ENCODE measurements at places on chromosomes 2 and 18.

- DNase-seq: no peak
These were observed 21.2 kb upstream of the ME2 start for GRCh38 chr18:50857694-50858093.

- no peak for DNase-seq
These were observed 335.2 kb downstream of the AGPS start for GRCh38 chr2:177727577-177728398.

DNA sequence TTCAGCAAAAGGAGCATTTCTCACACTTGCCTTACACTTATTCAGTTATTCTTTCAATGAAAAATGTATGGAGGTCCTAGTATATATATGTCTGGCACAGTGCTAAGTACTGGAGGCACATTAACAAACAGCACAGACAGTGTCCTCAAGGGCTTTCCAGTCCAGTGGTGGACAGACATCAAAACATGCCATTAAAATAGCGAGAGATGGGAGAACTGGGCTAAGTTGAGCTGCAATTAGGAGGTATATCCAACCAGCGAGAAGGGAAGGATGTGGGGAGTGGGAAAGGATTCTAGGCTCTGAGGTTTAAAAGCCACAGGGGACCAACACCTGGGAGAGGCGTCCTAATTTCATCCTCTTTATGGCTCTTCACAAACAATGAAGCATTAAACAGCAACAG is 127.5 kb upstream of the TTC39C start:
- DNase-seq: no peak

DNA sequence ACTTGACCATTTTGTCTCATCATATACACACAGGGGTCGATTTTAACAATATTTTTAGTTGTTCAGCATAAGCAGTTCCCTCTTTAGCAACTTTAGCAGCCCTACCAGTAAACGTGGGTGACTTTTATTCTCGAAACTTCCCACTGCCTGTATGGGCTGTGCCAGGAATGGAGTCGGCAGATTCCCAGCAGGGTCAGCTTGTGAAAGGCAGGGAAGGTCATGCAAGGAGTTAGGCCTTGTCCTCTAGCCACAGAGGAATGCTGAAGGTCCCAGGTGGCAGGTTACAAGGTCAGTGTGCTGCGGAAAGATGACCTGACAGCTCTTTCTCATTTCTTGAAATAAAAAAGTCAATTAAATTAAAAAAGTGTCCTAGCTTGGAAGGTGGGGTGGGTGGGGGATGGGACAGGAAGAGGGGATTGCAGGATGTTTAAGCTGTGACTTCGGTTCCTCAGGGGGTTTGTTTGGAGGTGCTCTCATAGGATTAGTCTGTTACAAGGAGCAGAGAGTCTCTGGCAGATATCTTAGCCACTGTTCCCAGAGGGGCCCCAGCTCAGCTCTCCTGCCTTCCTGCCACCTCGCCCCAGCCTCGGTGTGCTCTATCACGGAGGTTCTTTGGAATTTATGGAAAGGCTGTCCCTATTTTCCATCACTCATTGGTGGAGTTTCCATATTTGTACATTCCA is 21.4 kb downstream of the DRC1 start:
- DNase-seq: no peak

- DNase-seq: no peak
These were observed 586 bp downstream of the PDE11A start for GRCh38 chr2:178072000-178072382.

GRCh38 chr2:108855194-108855593 is 68.6 kb downstream of the CCDC138 start:
- DNase-seq: no peak

DNA sequence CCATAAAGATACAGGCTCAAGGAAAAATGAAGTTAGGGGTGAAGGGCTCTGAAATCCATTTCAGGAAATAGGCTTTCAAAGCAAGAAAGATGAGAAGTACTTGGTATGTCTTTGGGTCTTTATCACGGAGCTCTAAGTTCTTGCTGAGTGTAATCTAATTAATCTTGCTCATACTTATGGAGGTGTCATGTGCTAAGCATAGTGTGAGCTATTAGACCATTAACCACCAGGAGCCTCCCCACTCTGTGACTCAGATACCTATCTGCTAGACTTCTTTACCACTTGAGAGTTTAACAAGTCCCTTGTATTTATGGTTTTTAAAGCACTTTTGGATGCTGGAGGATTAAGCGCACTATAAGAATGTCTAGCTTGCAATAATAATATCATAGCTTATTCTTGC is 678.7 kb downstream of the EPHA4 start:
- DNase-seq: no peak

- no peak for DNase-seq
These were observed 191.8 kb downstream of the FTCDNL1 start for GRCh38 chr2:199659207-199659606.

DNA sequence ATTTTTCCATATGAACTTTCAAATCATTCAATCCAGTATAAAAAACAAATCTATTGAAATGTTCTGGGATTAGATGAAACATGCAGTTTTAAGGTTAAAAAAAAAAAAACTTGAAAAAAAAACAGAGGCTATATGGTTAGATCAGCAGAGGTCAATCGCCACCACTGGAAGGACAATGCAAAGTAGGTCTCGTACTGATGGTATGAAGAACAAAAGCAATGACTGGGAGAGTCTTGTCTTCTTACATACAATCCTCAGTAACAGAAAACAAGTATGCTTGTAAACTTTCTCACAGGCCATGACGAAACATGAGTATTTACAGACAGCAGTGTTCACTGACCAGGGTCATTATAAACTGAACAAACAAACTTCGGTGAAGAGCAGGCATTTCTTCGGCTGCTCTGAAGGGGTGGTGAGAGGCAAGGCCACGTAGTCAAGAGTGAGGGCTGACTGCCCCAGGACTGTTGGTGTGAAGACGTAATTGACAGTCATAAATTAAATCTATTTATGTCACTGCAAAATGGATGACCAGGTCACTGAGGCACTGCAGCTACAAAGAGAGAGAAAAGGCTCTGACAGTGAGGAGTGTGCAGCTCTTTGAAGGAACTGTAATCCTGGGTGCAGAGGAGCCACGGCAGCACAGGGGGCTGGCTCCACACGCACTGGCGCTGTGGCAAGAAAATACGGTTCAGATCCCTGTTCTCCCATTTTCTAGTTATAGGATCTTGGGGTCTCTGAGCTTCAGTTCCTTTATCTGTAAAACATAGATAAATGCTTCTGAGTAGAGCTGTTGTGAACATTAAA is 60.0 kb downstream of the NXPH2 start:
- no peak for DNase-seq

DNA sequence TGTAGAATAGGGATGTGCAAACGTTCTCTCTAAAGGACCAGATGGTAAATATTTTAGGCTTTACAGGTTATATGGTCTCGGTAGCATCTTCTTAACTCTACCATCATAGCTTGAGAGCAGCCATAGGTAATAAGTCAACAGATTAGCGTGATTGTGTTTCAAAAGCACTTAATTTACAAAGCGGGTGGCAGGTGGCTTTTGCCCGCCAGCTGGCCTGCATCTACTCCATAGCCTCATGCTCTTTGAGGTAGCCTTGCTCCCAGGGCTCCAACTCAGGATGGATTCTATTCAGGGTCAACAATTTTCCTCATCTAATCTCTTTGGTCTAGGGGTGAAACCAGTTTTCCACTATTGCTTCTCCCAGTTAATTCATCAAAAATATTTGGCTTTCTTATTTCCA is 5.0 kb upstream of the ATP9B start:
- no peak for DNase-seq

GRCh38 chr2:181104512-181105115 is 124.2 kb downstream of the UBE2E3 start:
- no peak for DNase-seq

- DNase-seq: no peak
These were observed 66.7 kb downstream of the RTN4 start for GRCh38 chr2:54983345-54984220.

DNA sequence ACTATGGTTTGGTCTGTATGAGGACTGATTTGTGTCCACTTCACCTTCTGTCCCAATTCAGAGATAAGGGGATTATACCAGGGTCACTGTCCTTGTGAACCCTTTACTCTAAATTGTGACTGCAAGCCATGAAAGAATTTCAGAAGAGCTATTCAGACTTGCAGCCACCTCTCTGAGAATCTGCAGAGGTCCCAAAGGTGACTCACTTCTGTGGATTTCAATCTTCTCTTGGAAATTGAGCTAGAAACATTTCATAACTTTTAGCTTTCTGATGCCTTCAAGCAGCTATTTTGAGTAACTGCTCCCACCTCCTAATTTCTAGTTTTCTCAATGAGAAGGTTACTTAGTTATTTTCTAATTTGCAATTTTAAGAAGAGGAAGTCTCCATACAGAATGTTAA is 1242.4 kb upstream of the ACVR2A start:
- no peak for DNase-seq

DNA sequence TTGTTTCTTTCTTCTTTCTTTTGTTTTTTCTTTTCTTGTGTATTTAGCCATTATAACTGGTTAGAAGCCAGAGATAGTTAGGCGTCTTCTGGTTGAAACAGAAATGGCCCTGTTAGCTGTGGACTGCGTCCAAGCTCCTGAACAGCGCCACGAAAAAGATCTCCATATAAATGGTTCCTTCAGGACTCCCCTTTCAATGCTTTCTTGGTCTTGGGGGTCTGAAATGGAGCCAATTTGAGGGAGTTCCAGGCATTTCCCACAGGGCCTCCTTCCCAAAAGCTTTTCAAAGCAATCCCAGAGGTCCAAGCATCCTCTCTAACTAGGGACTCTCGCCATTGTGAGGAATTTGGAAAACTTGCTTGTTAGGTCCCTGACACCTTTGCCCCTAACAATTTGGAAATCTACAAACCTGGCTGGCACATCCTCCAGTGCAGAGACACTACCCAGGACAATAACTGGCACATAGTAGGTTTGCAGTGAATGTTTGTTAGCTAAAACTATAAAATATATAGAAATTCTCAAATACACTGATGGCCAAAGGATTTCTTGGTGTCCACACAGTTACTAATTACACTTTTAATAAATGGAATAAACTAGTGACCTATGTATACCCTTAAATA is 80.1 kb downstream of the MYCN start:
- no peak for DNase-seq

DNA sequence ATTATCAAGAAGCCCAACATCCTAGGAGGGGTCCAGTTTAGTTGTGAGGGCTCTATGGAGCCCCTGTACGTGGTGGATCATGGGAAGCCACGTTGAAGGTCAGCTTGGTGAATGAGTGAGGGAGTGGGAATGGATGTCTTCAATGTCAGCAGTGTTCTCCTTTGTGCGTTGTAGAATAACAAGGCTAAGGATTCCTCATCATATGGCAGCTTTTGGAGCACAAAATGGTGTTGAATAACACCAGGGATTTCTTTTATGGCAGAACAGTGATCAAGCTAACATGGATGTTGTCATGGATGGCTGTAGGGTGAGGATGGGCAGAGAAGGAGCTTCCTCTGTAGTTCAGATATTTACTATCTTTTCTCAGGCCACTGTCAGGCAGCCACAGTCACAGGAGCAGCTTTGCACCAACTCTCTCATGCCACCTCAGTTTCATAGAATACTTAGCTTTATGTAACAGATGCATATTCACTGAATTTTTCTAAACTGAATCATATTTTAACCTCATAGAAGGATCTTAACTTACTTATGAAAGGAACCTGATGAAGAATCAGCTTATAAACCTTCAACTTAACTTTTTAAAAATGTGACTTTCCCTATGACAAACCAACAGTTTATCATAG is 284.5 kb upstream of the EPAS1 start:
- no peak for DNase-seq

- no peak for DNase-seq
These were observed 79.6 kb upstream of the DNMT3A start for GRCh38 chr2:25421289-25421688.

DNA sequence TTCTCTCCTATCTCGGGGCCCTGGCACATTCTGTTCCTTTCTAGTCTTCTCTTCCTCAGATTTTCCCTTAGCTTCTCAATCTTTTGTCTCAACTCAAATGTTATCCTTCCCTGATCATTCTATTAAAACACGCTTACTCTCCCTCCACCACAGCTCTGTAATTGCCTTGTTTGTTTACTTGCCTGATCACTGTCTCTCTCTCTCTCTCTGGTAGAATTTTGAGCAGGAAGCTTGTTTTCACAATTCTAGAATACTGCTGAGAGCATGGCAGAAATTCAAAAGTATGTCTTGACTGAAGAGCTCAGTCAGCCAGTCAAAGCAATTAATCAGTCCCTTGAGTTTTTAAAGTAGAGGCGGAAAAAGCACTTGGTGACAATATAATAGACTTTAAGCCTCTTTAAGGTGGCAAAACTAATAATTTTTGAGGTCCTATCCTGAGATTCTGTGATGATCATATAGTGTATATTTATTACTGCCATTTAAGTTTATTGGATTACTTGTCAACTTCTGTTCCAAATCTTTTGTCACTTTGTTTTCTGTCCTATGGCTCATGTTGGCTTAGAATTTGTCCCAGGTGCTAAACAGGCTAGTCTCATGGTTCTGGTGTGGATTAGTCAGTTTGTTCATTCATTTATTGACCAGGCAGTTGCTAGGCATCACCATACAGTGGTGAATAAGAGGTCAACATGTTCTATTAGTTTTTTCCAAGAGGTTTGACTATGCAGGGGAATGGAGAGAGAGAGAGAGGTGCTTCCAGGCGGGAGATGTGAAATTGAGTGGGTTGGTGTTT is 2.3 kb downstream of the PSMD1 start:
- no peak for DNase-seq

DNA sequence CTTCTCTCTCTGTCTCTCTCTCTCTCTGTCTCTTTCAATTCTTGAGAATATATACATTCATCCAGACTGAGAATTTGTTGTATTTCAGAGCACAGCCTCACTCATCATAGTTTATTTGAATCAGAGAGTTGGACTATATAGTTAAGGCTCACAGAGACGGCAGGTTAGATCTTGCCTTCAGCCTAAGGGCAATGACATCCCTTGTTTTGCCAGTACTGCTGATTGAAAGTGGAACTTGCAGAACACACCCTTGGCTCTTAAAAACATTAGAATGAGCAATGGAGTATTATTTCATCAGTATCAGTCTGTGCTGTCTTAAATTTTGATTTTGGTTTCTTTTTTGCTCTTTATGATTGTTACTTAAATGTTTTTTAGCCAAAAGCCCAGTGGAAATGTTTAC is 62.0 kb upstream of the DSG1 start:
- no peak for DNase-seq

DNA sequence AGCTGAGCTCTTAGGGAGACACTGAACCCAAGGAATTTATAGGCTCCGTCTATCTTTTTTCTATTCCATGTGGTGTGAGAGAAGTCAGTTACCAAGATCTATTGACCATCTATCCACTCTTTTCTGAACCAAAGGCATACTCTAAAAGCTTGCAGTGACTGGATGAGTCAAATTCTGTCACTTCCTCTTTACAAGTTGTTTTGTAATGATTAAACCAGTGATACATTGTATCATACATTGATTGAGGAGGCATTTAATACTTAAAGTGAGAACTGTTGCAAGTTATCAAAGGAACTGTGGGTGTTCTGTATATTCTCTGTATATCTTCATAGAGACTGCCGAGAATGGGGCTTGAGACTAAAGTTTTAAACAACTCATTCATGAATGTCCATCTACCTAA is 188.8 kb downstream of the CAMKMT start:
- no peak for DNase-seq

GRCh38 chr2:177724398-177725287 is 332.1 kb downstream of the AGPS start:
- DNase-seq: peak; percentile 18

GRCh38 chr2:75506101-75506697 is 54.5 kb downstream of the EVA1A start:
- no peak for DNase-seq

GRCh38 chr2:132754867-132755472 is 85.0 kb upstream of the LYPD1 start:
- no peak for DNase-seq

Data from activated T-cell treated with anti-CD3 and anti-CD28 coated beads, Interleukin-2, amount 50 U/mL, for 1 hour (primary cell).